ENCODE measurements at places on chromosomes 7 and 10. TPM values are rescaled to one million over a fixed set of nuclear protein-coding genes. Genes with fewer than 3 reads are reported as not detected.

Gene GIMAP5
- 20.1 TPM for total RNA-seq

Gene CYP2C19
- total RNA-seq: 0.22 TPM

Gene RBAK
- 17.5 TPM for total RNA-seq

Gene SRPK2
- total RNA-seq: 252 TPM

Gene GDF10
- 6.6 TPM for total RNA-seq

Gene AKR1C3
- total RNA-seq: 6.1 TPM

Gene OPALIN
- total RNA-seq: 0.88 TPM

Gene INMT
- total RNA-seq: 11.6 TPM

Gene CASTOR2
- 19.9 TPM for total RNA-seq

Gene CHAT
- 0.61 TPM for total RNA-seq

Gene AKR1C4
- total RNA-seq: not detected

Gene HMX3
- total RNA-seq: not detected
